ENCODE measurements at places on chromosomes 1 and 21.

- peak; percentile 17 for DNase-seq
These were observed 114.4 kb upstream of the TNR start for GRCh38 chr1:175857756-175858155.

GRCh38 chr21:37827913-37828312, 88.3 kb downstream of the KCNJ6 start:
- DNase-seq: no peak

DNA sequence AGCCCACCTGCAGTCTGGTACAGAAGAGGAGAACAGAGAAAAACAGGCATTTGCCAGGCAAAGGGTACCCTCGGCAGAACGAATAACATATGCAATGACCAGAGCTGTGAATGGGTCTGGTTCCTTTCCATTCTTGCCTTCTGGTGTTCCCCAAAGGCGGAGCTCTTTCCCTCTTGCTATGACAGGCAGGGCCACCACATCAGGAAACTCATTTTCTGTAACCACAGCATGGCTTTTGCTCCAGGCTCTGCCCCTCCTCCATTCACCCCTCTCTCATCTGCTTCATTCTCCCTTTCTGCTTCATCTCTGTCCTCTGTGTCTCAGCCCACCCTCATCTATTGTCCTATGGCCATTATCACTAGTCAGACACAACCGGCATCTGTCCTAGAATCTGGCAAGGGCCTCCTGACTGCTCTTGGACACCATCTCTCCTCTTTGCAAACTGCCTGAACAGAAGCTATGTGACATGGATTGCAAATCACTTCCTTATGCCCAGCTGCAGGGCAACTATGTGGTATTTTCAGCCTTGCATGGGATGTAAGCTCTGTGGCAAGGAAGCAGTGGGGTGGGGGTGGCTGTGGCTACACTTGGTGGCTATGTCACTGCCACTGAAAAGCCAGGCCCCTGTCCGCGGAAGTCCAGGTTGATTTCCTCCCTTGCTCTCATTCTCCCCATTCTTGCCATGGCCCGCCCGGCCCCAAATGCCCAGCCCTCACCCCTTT, 78.8 kb upstream of the ABCD3 start:
- no peak for DNase-seq

- DNase-seq: no peak
These were observed 14.4 kb downstream of the ADAMTS5 start for GRCh38 chr21:26952374-26953066.

DNA sequence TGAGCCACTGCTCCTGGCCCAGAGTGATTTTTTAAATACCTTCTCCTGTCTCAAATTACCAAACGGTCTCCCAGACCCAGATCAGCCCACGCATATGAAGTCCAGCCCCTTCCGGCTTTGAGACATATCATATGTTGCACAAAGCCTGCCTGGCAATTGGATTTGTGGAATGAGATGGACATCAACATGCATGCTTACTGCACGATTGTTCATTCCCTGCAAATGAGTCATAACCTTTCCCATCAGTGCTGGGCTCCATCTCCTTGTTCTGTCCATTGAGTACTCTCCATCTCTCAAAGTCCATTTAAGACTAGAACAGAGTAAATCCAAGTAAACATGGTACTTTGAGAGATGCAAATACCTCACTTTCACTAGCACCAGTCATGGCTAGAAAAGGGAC, 612.2 kb upstream of the USP24 start:
- no peak for DNase-seq

DNA sequence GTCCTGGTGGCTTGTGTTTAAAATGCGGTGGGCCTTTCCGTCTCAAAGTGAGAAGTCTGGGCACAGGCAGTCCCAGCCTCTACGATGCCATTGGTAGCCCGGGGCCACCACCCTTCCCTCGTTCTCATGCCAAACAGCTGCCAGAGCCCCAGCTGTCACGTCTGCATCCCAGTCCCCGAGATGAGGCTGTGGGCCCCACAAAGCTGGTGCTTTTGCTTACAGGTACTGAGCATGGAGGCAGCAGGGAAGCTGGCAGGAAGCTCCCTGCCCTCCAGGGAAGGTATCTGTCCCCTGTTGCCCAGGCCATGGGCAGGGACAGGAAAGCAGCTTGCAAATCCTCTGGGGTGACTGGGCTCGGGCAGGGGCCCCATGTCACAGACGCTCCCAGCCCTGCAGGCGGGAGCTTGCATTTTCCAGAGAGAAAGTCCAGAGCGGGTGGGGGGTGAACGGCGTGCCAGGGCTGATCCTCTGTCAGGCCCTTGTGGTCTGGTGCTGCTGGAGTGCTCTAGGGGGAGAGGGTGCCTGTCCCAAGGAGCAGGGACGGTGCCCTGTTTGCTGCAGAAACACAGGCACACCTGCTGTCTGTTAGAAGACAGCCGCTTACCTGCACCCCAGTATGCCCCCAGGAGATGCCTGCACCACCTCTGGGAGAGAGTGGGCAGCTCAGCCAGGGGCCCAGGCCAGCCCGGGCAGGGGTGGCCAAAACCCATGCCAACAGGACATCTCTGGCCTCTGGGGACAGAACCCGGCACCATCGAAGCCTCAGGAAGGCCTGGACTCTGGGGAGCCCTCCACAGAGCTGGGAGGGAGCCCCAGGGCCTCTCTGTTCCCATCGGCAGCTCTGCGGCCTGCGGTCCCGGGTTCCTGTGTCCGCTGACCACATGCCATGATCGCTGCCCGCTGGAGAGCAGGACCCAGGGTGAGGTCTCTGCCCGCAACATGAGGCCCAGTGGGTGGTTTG, 45.9 kb downstream of the SLX9 start:
- DNase-seq: no peak

GRCh38 chr1:29264773-29265389, 28.6 kb downstream of the PTPRU start:
- no peak for DNase-seq

DNA sequence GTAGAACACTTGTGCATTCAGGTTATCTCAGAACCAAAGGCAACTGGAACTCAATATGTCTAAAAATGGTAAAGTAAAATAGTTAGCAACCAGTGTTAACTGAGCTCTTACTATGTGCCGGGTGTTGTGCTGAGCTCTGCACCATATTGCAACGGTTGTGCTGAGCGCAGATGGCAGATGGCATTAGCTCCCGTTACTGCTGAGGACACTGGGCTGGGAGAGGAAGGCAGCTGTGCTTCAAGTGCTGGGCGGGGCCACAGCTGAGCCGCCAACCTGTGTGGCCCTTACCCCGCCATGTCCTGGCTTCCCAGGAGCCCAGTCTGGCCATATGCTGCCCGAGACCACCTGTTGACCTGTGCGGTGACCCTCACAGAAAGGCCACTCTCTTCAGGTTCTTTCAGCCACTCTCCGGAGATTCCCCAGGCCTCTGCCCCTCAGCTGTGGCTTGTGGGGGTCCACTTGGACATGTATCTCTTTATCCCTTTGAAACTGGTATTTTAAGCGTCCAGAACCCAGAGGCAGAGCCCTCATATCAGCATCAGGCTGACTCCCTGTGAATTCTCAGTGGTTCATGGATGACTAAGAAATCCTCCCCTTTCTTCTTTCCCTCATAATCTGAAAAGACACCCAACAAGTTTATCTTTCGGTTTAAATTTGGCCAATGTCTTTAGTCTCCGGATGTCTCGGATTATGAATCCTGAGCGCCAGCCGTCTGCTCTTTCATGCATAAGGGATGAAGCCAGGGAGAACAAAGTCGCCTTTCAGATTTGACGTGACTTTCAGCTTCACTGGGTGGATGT, 26.4 kb downstream of the LDLRAP1 start:
- DNase-seq: peak; percentile 87

DNA sequence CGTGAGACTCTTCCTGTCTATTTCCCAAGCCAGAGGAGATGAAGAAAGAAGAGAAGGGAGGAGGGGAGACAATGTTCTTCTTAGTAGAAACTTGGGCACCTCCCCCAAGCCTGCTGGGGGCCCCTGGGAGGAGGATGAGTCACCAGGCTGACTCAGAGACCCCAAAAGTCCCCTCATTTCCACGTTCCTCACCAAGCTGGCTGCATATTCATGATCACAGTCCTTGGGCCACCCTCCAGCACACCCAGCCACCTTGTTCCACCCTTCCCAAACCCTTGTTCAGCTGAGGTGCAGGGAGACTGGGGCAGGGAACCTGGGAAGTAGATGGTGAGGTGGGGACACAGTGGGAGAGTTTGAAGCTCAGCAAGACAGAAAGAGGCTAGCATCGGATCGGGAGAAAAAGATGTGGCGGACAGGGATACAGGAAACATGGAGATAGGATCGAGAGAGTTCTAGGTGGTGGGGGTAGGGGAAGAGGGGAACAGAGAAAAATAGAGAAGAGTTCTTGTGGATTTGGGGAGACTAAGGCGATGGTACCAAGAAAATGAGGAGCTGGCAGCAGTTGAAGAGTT, 712 bp downstream of the RAB13 start:
- peak; percentile 36 for DNase-seq

DNA sequence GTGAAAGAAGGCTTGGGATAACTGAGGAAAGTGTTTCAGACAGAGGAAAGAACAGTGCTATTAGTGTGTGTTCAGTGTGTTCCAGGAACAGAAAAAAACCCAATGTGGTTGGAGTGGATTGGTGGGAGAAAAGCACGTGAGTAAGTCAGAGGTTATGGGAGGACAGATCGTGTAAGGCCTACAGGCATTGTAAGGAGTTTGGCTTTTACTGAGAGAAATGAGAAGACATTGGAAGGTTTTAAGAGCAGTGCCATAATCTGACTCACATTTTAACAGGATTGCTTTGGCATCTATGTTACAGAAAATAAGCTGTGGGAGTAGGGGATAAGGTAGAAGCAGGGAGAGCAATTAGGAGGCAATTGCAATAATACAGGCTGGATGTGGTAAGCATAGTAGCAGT, 4.8 kb downstream of the ARPC5 start:
- DNase-seq: no peak

DNA sequence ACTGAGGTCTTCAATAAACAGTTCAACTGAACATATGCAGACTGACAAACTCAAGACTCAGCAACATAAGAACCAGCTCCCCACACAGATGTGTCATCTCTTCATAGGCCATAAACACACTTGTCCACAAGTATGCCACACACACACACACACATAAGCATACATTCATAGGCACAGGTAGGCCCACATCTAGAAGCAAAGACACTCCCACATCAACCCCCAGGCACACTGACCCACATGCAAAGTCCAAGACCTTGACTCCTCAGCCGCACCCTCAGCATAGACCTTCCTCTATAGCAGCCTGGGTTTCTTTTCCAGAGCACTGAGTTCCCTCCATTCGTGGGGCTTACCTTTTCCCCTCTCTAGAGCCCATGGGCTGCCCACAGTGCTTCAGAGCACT, 1.4 kb downstream of the LAD1 start:
- no peak for DNase-seq

- DNase-seq: no peak
These were observed 21.5 kb downstream of the NPHP4 start for GRCh38 chr1:5970610-5971273.

DNA sequence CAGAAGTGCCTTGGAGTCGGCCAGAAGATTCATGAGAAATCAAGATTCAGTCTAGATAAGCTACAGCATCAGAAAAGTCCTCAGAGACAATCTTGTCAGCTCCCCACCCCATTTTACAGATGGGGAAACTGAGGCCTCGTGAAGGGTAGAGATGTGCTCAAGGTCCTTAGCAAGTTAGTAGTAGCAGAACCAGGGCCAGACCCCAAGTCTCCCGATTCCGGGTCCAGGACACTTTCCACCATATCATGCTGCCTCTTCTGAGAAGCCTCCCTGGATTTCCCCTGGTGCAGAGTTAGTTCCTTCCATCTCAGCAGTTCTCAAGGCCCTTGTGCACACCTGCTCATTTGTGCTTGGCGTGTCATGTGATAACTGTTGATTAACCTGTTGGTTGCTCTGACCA, 91.5 kb upstream of the ACTL8 start:
- DNase-seq: no peak

GRCh38 chr1:202664083-202664482, 46.2 kb downstream of the SYT2 start:
- no peak for DNase-seq

- DNase-seq: peak; percentile 61
These were observed 43.8 kb upstream of the PBX1 start for GRCh38 chr1:164515231-164515630.

DNA sequence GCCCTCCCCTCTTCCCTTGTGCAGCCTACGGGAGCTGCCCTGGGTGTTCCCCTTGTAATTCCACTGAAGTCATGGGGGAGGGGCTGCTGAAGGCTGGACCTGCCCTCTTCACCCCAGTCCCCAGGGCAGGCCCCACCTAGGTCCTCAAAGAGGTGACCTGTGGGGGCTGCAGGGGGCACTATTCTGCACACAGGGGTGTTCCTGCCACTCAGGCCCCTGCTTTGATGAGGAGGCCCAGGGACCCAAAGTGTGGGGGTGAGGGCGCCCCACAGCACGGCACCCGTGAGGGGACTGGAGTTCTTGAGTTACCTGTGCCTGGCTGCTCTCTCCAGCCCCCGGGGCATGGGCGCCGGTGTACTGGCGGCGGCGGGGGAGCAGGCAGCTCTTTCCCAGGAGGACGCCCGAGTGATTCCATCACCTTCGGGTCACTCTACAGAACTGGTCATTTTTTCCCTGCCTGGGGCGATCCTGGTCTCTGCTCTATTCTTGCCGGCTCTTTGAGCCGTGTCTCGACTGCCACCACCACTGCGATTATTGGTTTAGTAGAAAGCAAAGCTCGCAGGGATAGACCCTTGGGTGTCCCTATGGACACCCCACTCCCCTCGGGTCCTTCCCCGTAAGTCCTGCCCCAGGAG, 6.9 kb upstream of the PRDM16 start:
- no peak for DNase-seq

DNA sequence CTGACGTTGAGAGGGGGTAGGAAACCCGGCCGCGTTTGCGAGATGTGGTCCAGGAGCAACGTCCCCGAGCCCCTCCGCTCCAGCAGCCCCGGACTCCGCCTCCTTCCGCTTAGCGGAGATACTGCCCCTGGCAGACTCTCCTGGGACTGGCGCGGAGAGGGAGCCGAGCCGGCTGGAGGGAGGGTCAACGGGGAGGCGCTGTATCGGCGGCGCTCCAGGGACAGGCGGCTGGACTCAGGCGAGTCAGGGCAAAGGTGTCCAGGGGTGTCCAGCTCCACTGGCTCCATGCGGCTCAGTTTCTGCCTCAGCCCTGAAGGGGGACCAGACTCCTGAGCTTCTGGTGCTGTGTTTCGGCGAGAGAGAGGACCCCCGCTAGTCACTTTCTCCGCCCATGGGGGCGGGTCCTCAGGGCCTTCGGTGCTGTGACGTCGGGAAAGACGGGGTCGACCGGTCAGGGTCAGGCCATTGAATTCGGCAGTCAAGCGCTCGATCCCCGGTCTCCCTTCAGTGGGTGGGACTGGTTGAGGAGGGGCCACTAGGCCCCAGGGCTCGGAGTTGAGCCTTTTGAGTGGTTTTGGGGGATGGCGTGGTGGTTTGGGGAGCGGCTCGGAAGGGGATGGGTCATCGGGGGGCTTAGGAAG, 2.8 kb upstream of the LIX1L start:
- DNase-seq: peak; percentile 85

GRCh38 chr1:57036641-57037579, 71.1 kb upstream of the C8B start:
- DNase-seq: no peak

DNA sequence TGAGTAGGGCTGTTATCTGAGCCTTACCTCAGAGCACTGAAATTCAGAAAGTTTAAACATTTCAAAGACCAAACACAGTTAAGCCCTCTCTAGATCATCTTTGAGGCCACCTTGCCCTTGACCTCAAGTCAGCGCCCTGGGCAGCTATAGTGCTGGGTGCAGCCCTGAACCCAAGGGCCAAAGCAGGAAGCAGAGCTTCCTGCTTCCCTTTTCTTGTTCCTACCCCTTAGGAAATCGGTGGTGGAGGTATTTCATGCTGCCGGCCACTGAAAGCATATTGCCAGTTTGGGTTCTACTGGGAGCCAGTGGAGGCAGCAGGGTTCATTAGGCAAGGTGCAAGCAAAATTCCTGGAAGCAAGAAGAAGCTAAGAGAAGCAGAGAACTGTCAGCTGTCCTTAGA, 26.1 kb downstream of the CD244 start:
- DNase-seq: no peak

- peak; percentile 44 for DNase-seq
These were observed 782 bp downstream of the PCAT6 start for GRCh38 chr1:202811296-202812175.
